Lung (tissue), 17 donors: ENCODE measurements at places on chromosomes 16 and 17. TPM values are rescaled to one million over a fixed set of nuclear protein-coding genes. Genes with fewer than 3 reads are reported as not detected.
A peak's percentile ranks its signal among the peaks of the same experiment; 100 is the strongest.

The CDT1 gene
- 5.8 TPM for total RNA-seq

The MSLN gene
- total RNA-seq: 98.8 TPM

- no peaks in the 10 kb centered on the region for H3K27me3 ChIP-seq
- H3K4me3 ChIP-seq: no peak overlapping the region
- DNase-seq: no peak
- H3K36me3 ChIP-seq: peaks cover 11% of the 10 kb centered on the region
- H3K27ac ChIP-seq: no peak overlapping the region
Observed at GRCh38 chr17:75518201-75518600, 1.9 kb downstream of the TSEN54 start.

GRCh38 chr17:44556166-44556831 is 985 bp upstream of the FZD2 start:
- peak; percentile 81 for DNase-seq
- peaks cover 2% of the 10 kb centered on the region for H3K4me1 ChIP-seq
- peak overlapping the region; percentile 11 for H3K4me3 ChIP-seq
- no peaks in the 10 kb centered on the region for H3K27me3 ChIP-seq
- no peaks in the 10 kb centered on the region for H3K36me3 ChIP-seq
- peak overlapping the region; percentile 65 for H3K27ac ChIP-seq

The HCRT gene
- total RNA-seq: not detected

The TNFRSF17 gene
- total RNA-seq: 1.5 TPM

DNA sequence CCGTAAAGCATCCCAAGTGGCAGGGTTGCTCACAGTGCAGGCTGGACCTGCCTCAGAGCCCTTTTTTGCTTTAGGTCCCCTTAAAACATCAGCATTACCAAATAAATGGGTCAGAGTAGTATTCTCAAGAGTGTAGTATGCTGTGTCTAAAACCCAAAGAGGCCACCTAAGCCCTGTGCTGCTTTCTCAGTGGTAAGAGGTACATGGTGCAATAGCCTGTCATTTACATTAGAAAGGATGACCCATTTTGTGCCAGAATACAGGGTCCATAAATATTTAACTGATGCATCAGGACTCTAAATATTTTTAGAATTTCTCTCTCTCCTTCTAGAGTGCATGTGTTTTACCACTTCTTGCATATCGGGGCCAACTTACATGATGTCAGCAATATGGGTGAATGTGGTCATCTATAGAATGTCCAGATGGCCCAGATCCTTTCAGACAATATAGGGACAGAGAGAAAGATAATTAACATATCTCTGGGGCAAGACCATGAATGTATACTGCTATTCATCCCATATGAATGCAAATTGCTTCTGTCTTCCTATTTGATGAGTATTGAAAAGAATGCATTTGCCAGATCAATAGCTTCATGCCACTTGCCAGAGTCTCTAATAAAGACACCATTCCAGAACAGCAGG is 329.2 kb downstream of the PMP22 start:
- H3K27me3 ChIP-seq: peaks cover 4% of the 10 kb centered on the region
- peaks cover 6% of the 10 kb centered on the region for H3K4me1 ChIP-seq
- no peak overlapping the region for H3K27ac ChIP-seq
- no peak for DNase-seq
- no peaks in the 10 kb centered on the region for H3K36me3 ChIP-seq

DNA sequence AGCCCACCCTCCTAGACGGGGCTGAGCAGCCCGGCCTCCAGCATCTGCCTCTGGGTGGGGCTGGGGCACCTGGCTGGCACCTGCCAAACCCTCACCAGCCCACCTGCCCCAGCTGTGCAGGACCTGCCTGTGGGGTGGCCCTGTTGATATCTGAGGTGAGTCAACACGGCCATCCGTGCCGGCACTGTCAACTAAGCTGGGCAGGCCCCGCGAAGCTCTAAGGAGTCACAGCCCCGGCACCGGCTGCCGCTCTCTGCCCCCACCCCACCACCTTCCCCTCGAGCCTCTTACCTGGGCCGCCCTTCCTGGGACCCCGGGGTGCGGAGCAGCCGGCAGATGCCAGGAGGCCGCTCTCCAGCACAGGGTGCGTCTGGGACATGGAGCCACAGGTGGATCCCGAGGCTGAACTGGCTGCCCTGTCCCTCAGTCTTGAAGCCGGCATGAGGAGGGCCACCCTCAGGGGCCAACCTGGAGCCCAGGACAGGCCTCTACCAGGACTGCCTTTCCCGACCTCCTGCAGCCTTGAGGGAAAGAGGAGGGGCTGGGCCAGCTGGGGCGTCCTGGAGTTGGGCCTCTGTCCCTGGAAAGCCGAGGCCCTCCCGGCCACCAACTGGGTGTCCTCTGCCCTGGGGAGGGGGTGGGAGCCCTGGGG is 515 bp downstream of the CBFA2T3 start:
- H3K27ac ChIP-seq: no peak overlapping the region
- peaks cover 13% of the 10 kb centered on the region for H3K27me3 ChIP-seq

- H3K27ac ChIP-seq: no peak overlapping the region
- DNase-seq: no peak
- H3K4me1 ChIP-seq: no peaks in the 10 kb centered on the region
- H3K27me3 ChIP-seq: no peaks in the 10 kb centered on the region
- H3K36me3 ChIP-seq: no peaks in the 10 kb centered on the region
Observed at GRCh38 chr16:82924075-82924854, 297.5 kb downstream of the CDH13 start.

DNA sequence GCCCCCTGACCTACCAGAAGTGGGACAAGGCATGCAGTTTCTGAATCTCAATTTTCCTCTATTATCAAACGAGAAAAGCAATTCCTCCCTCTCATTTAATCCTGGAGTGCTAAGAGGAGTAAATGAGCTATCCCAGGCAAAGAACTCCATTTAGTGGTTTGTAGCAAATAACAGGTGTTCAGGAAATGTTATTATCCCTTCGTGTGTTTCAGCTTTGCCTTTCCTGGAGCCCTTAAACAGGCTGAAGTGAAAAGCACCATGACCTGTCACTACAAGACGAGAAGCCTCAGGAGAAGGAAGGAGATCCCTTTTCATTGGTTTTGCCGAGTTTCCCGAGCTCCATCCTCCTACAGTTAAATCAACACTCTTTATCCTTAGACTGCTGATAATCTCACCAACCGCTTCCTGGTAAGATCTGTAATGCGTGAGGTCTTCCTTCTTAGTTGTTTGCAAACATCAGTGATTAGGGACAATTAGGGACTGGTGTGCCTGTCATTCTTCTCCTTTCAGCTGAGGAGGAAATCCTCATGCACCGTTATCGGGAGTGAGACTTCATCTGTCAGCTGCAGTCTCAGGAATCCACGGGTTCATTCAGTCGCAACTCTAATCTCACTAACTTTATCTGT is 30.8 kb upstream of the MYOCD start:
- DNase-seq: no peak
- no peaks in the 10 kb centered on the region for H3K36me3 ChIP-seq
- H3K4me3 ChIP-seq: no peak overlapping the region
- no peak overlapping the region for H3K27ac ChIP-seq
- H3K27me3 ChIP-seq: peaks cover 20% of the 10 kb centered on the region

GRCh38 chr17:76957678-76958464 is 89.7 kb downstream of the MGAT5B start:
- no peak for DNase-seq
- H3K4me1 ChIP-seq: no peaks in the 10 kb centered on the region
- no peaks in the 10 kb centered on the region for H3K27me3 ChIP-seq
- no peaks in the 10 kb centered on the region for H3K36me3 ChIP-seq
- H3K4me3 ChIP-seq: no peak overlapping the region

GRCh38 chr17:80111702-80112470 is 10.5 kb downstream of the GAA start:
- no peak for DNase-seq
- no peaks in the 10 kb centered on the region for H3K4me1 ChIP-seq
- H3K27ac ChIP-seq: no peak overlapping the region
- no peaks in the 10 kb centered on the region for H3K27me3 ChIP-seq
- no peaks in the 10 kb centered on the region for H3K36me3 ChIP-seq

The MAZ gene
- 94.9 TPM for total RNA-seq

- no peak for DNase-seq
- no peaks in the 10 kb centered on the region for H3K36me3 ChIP-seq
- H3K4me3 ChIP-seq: no peak overlapping the region
- no peak overlapping the region for H3K27ac ChIP-seq
- H3K27me3 ChIP-seq: no peaks in the 10 kb centered on the region
- no peaks in the 10 kb centered on the region for H3K4me1 ChIP-seq
Observed at GRCh38 chr16:20784204-20784603, 20.4 kb downstream of the ACSM3 start.

The SHBG gene
- 0.28 TPM for total RNA-seq

DNA sequence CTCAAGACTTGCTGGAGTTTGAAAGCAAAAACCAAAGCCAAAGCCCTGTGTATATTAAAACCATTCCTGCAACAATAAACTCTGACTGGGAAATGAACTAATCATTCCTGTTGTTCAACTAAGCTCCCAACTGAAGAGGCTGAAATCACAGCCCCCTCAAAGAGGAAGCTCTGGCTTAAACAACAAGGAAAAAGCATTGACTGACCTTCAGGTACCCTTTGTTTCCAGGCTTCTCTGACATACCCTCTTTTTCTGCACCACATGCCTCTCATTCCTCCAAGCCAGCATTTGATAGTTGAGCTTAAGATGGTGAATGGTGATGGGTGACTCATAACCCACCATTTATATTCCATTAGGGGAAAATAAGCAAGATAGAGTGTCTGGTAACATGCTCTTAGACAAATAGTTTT is 470.9 kb upstream of the SOX9 start:
- no peaks in the 10 kb centered on the region for H3K27me3 ChIP-seq
- H3K36me3 ChIP-seq: no peaks in the 10 kb centered on the region
- no peak overlapping the region for H3K4me3 ChIP-seq
- no peak overlapping the region for H3K27ac ChIP-seq
- no peaks in the 10 kb centered on the region for H3K4me1 ChIP-seq

The RNF166 gene
- total RNA-seq: 15.2 TPM

The C17orf78 gene
- not detected for total RNA-seq

DNA sequence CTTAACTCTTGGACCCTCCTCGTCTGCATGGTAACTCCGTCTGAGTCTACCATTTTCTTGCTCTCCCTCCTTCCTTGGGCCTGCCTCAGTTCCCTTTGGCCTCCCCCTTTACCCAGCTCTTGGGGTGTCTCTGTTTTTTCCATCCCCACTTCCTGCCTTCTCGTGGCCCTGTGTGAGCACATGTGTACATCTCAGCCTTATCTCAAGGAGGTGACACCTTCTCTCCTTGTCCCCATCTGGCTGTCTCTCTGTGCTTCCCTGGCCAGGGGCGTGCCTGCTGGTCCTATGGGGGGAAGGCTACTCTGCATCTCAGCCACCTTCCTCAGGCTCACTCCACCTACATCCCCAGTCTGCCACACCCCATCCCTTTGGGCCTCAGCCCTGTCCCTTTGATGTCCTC is 6.6 kb downstream of the CTF1 start:
- H3K27me3 ChIP-seq: no peaks in the 10 kb centered on the region
- no peaks in the 10 kb centered on the region for H3K4me1 ChIP-seq

DNA sequence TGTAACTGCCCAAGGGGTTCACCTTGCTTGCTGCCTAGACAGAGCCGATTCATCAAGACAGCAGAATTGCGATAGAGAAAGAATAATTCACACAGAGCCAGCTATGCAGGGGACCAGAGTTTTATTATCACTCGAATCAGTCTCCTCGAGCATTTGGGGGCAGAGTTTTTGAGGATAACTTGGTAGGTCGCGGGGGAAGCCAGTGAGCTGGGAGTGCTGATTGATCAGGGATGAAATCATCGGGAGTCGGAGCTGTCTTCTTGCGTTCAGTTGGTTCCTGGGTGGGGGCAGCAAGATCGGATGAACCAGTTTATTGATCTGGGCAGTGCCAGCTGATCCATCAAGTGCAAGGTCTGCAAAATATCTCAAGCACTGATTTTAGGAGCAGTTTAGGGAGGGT is 9.1 kb downstream of the ITGAM start:
- no peaks in the 10 kb centered on the region for H3K4me1 ChIP-seq
- no peak overlapping the region for H3K4me3 ChIP-seq
- no peak overlapping the region for H3K27ac ChIP-seq
- no peak for DNase-seq
- no peaks in the 10 kb centered on the region for H3K27me3 ChIP-seq

DNA sequence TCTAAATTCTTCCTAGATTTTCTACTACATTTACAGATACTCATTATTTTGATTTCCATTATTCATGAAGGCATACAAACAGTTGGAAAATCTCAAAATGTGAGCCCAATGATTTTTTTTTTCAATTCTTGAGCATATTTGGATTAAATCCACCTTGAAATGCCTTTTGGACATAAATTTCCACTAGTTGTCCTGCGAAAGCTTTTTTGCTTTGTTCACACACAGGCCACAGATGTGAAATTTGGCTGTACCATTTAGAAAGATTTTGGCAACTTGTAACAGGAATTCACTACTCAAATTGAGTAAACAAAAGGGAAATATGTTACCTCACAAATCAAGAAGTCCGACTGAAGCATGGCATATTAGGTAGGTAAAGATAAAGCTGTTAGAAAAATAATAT is 1631.0 kb downstream of the CDH8 start:
- H3K27me3 ChIP-seq: no peaks in the 10 kb centered on the region
- no peak overlapping the region for H3K27ac ChIP-seq
- peak; percentile 29 for DNase-seq

DNA sequence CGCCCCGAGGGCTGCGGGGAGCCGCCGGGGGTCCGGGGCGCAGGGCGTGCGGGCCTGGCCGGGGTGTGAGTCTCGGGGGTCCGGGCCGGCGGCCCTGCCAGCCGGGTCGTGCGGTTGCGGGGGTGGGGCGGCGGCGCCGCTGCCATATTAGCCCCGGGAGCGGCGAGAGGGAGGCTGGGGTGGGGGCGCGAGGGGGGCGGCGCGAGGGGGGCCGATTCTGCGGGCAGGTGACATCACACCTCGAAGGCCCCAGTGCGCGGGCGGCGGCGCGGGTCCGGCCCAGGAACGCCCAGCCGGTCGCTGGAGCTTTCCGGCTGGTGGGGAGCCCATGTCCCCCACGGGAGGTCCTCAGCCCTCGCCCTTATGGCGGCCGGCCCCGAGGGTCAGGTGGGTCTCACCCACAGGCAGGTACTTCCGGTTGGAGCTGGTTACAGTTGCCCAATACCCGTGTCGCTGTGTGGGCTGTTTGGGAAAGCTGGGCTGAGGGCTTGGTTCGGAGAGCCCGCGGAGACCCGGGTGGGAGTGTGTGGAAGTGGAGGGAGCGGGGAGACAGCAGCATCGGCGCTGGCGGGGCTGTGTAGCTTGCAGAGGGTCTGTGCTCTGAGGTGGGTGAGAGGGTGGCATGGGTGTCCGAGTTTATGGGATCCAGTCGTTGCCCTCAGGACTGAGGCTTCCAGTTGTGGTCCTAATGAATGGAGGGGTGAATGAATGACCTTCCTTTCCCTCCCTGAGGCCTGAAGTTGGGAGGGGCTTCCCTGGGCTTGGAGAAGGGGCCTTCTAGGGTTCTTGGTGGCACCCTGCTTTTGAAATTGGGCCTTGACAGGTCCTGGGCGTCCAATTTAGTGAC is 804 bp downstream of the ATP6V0C start:
- DNase-seq: peak; percentile 41
- H3K27ac ChIP-seq: peak overlapping the region; percentile 97
- H3K4me3 ChIP-seq: peak overlapping the region; percentile 86
- H3K4me1 ChIP-seq: peaks cover 40% of the 10 kb centered on the region
- peaks cover 9% of the 10 kb centered on the region for H3K36me3 ChIP-seq

The PPY gene
- not detected for total RNA-seq

- no peak overlapping the region for H3K4me3 ChIP-seq
- no peaks in the 10 kb centered on the region for H3K27me3 ChIP-seq
- H3K36me3 ChIP-seq: no peaks in the 10 kb centered on the region
- no peak overlapping the region for H3K27ac ChIP-seq
- no peak for DNase-seq
Observed at GRCh38 chr16:9395958-9396359, 304.5 kb downstream of the HAPSTR1 start.

GRCh38 chr17:58492238-58493121 is 4.3 kb upstream of the HSF5 start:
- no peak overlapping the region for H3K4me3 ChIP-seq
- H3K27ac ChIP-seq: no peak overlapping the region
- peaks cover 59% of the 10 kb centered on the region for H3K36me3 ChIP-seq
- H3K4me1 ChIP-seq: peaks cover 2% of the 10 kb centered on the region

The SEZ6 gene
- not detected for total RNA-seq

The SOST gene
- not detected for total RNA-seq
